NCI-H1436 treated with DMSO at 0.1 percent for 48 hours (cell line): ENCODE measurements at places on chromosomes 7 and 10.

DNA sequence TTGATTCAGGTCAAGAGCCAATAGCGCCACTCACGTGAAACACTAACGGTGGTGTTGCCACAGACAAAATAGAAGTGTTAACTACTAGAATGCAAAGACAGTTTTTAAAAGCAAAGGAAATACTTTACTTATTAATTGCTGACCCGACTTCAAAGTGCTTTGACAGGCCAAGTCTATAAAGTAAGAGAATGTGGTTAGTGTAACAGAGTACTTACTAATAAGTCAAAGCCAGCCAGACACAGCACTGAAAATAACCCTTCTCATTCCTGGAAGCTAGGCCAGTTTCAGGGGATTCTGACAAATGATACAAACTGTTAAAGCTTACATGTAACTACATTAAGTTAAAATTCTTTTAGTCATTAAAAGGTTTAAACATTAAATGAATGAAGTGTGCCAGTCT is 50.3 kb downstream of the ENO4 start:
- DNase-seq = no peak

- DNase-seq = no peak
These were observed 901.8 kb upstream of the ZWINT start for GRCh38 chr10:57262892-57263291.

GRCh38 chr10:128540128-128540762 is 414.0 kb upstream of the MKI67 start:
- no peak for DNase-seq

DNA sequence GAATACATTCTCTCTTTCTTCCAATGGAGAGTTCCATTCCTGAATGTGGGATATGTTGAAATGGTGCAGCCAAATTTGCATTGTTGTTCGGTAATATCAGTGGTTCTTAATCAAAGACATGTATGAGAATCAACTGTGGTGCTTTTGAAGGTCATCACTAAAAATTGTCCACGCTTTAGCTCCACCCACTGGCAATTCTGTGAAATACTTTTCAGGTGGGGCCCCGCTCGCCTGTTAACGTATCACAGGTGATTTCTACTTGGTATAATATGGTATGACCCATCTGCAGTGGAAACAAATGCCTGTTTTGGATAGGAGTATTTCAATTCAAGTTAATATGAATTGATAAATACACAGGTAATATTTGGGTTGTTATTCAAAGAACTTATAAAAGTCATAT is 178.4 kb downstream of the NSUN6 start:
- DNase-seq = no peak

DNA sequence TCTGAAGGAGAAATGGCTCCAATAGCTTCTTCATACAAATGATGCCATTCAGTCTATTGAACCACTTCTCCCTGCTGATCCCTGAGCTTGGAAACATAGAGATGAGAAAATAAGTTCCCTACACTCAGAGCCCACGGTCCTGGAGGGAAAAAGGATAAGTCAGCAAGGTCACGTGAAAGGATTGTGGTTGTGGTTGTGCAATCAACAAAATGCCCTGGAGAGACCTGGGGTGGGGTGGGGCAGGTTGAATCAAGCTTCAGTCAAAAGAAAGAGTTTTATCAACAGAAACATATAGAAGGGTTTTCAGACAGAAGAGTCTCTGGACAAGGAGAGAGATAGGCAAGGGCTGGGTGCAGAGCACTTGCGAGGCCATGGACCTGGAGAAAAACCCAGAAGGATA is 30.1 kb downstream of the C10orf90 start:
- DNase-seq = no peak

DNA sequence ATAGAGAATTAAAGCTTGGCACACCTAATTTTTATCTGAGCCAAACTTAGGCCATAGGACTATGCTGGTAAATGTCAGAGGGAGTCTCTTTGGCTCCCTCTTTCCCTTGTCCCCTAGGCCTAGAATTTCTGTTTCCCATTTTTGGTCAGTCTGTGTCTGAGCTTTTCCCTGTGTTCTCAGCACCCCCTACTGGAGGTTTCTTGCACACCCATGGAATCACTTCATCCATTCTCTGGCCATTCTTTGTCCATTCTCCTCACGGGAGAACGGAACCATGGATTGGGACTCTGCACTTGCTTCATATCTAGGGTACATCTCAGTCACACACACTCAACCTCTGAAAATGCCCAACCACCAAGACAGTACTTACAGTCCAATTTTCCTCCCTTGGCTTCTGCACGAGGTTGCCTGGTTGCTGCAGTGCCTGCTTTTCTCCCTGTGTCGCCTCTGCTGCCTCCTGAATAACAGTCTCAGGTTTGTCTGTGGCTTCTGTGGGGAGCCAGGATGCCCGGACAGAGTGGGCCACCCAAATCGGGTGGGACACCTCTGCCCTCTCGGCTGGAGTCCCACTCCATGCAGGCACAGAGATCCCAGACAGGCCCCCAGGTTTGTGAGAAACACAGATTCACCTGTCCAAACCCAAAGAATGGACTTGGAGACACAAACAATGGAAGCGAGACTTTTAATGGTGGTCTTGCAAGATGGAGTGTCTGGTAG is 35.1 kb upstream of the DNAH11 start:
- no peak for DNase-seq

- no peak for DNase-seq
These were observed 1.3 kb upstream of the EBF3 start for GRCh38 chr10:129965425-129965808.

DNA sequence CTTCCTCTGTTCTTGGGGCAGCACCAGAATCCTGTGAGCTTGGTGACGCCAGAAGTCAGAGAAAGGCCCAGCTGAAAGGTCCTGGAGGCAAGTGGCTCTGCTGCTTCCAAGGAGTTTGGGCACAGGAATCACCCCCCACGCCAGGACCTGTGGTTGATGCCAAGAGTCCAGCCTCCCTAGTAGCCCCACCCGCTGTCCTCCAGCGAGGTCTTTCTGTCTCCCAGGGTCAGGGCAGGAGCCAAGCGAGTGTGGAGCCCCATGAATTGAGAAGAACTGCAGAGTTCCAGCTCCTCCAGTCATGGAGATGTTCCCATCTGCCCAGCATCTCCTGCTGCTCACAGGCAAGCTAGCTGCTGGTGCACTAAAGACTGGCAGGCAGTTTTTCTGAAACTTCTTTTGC is 631.7 kb upstream of the MGMT start:
- DNase-seq = no peak

DNA sequence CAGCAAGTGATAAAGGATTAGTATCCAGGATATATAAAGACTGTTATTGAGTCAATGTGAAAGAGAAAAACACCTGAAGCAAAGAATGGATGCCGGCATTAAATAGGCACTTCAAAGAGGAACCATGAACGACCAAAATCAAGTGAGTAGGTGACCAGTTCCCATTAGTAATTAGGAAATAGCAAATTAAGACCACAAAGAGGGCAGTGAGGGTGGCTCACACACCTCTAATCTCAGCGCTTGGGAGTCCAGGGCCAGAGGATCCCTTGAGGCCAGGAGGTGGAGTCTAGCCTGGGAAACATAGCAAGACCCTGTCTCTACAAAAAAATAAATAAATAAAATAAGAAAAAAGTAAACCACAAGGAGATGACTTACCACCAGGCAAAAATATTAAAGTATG is 1.5 kb upstream of the ANTXRL start:
- no peak for DNase-seq

DNA sequence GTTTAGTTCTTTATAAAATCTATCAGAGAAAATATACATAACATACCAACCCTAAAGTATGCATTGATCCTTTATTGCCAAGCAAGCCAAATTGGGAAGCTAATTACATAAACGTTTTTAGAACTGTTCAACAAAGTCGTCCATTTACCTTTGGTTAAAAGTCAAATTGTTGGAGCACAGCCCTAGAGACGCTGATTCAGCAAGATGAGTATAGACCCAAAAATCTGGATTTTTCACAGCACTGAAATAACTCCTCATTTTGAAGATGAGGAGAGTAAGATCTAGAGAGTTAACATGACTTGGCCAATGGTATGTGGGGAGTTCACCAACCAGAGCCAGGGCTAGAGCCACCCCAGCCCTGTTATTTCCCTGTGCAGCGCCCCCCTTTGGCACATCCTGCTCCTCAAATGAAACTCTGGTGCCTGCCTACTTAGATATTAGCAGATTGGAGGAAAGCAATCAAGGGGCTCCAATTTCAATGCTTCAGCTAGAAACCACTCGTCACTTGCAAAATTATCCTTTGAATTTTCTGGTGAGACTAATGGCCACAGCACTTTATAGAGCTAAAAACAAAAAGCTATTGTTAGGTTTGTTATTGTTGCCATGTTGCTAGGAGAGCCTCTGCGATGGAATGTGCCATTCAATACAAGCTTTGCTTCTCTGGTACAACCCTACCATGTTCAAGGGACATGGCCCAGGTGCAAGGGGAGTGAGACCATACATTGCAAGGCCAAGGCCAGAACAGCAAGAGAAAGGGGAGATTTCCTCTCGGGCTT is 132.6 kb upstream of the ZEB1 start:
- no peak for DNase-seq

GRCh38 chr10:124589491-124590041 is 127.9 kb downstream of the LHPP start:
- no peak for DNase-seq
